Activated naive CD4-positive, alpha-beta T cell treated with Interleukin-2 at 50 U/mL for 16 hours (primary cell): ENCODE measurements at places on chromosomes 7 and 10.

DNA sequence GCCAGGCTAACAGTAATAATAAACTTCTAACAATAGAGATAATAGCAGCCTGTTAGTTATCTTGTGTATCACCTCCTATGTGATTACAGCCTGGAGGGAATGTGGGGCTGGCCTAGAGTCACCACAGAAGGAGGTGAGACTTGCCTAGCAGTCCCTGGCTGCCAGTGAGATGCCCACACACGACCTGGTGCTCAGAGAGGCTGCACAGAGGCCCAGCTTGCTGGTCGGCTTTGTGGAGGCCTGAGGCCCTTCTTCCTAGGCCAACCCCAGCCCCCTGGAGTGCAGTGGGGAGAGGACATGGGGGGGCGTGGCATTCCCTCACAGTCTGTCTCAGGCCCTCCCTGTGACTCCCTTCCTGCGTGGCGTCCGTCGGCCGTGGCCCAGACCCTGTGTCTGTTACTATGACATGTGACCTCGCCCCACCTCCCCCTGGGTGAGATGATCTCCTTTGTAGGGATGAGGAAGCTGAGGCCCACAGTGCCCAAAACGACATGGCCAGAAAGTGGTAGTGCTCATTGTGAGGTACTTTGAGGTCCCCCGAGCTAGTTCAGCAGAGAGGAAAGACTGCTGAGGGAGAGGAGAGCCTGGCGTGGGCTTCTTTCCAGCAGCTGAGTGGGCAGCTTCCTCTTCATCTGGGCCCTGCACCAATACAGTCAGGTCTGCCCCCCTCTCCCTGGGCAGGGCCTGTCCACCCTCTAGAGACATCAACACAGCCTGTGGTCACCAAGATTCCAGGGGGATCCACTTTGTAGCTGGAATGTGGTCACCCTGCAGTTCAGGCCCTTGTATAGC lies 29.7 kb downstream of the UNC5B start:
- DNase-seq, result no peak

DNA sequence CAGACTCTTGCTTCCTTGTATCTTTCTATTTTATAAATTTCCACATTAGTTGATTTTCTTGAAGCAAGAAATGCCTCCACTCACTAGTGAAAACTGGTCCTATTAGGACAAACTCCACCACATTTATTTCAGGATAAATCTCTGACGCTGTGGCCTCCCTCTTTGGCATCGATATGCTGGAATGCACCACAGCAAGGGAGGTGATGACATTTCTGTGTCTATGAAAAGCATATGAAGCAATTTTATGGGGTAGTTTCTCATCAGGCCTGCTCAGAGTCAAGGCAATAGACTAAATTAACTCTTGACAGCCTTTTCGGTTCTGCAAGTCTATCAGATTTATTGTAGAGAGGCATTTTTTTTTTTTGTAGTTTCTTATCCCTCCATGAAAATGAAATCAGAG lies 304.4 kb downstream of the ZEB1 start:
- DNase-seq, result no peak

DNA sequence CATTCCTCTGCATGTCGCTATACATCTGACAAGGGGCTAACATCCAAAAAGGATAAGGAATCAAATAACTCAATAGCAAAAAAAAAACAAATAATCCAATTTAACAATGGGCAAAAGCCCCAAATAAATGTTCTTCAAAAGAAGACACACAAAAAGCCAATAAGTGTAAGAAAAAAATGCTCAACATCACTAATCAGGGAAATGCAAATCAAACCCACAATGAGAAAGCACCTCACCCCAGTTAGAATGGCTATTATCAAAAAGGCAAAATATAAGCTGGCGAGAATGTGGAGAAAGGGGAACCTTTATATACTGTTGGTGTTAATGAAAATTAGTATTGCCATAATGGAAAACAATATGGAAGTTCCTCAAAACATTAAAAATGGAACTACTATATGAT lies 14.3 kb downstream of the ARHGAP12 start:
- no peak for DNase-seq

- no peak for DNase-seq
These were observed 111.1 kb downstream of the MDFIC start for GRCh38 chr7:115032715-115033703.

GRCh38 chr10:94602729-94603515 lies 57.3 kb downstream of the HELLS start:
- no peak for DNase-seq

DNA sequence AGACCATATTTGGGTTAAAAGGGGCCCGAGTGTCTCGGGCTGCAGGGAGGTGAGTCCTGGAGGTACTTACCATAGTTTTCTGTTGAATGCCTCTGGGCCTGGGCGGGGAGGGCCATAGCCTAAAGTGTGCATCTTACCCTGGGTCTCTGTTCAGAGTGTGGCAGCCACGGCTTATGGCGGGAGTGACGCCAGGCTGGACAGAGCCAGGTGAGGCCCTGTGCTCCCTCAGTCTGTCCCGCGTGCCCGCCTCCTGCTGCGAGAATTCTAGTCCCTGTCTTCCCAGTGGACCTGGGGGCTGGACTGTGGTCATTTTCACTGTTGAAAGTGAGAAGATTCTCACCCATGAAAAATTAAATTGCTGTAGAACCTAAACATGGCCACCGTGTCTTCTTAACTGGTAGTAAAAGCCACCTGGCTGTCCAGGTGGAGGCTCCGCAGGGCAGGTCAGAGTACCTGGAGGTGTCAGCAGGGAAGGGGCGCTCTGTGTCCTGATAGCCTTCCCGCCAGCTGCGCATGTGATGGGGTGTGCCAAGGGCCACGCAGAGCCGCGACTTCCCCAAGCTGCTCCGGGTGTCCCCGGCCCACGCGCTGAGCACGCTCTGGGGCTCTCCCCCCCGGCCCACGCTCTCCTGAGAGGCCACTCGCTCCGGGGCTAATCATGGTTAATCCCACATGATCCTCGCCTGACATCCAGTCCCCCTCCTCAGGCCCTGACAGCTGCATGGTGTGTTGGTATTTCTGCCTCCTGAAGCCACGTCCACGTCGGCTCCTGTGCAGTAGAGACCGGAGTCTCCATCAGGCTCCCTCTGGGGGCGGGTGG lies 20.3 kb downstream of the INPP5A start:
- no peak for DNase-seq

DNA sequence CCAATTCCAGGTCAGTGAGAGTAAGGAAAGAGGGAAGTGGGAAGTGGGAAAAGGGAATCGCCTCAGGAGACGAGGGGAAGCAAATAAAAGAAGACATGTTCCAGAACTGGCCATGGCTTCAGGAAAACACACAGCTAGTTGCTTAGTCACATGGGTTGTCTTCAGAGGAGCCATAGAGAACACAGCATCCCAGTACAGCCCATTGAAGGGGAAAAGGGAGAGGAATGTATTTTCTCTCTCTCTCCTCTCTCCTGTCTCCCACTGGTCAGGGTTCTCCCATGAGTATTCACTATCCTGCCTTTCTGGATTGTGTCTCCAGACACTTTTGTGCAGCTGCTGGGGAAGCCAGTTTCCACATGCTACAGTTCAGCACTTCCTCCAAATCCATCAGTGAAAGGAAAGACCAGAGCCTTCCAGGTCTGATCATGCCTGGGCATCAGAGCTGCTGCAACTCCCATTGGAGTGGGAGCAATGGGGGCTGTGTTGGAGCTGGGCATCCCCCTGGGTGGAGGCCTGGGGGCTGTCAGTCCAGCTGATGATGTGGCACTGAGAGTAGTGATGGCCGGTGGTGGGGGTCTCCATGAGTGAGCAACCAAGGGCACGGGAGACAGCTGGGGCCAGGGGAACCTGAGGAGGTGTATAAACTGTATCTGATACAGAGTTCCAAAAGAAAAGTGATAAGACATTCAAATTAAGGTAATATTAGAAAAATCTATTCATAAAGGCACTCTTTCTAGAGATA lies 38.6 kb downstream of the MAP3K8 start:
- no peak for DNase-seq
